ENCODE measurements at places on chromosomes 11 and 22.

DNA sequence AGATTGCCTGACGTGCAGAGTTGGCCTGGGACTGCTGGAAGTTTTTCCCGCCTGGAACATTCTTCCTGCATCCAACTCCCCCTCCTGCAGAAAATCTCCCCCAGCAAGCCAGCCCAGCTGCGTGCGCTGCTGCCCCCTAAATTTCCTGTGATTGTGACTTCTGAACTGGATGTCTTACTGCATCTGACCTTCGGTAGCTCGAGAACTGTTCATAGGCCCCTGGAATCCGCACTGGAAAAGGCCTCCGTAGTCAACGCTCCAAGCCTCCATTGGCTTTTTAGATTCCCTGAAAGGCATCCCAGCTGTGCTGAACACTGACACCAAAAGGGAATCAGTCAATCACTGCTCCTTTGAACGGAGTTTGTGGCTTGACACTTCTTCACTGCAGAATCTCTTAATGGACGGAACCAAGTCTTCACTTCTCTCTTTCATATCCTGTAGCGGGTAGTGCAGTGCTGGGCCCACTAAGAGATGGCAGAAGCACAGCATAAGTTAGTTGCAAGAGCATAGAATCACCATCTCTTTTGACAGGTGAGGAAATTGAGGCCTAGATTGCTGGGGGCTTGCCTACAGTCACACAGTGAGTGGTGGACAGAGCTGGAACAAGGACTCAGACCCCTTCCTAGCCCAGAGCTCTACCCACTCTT is 14.2 kb upstream of the RASD2 start:
- DNase-seq = no peak

DNA sequence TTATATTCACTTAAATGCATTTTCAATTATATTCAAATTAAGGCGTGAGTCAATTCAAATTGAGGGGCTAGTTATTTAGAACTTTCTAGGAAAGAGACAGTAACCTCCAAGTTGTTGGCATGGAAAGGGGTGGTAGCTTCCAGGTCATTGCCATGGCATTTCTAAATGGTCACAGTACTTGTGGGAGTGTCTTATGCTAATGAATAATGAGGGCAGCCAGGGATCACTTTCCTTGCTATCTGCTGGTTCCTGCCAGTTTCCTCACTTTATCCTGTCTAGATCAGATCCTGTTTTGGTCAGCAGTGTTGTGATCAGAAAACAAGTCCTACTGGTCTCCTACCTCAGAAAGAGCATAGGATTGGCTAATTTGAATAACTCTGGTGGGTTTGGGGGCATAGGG is 21.8 kb upstream of the RNASEH2C start:
- DNase-seq = no peak

- DNase-seq = no peak
These were observed 63.5 kb upstream of the DRD2 start for GRCh38 chr11:113538451-113539412.

GRCh38 chr11:102576350-102576749 is 45.8 kb upstream of the MMP7 start:
- DNase-seq = no peak

DNA sequence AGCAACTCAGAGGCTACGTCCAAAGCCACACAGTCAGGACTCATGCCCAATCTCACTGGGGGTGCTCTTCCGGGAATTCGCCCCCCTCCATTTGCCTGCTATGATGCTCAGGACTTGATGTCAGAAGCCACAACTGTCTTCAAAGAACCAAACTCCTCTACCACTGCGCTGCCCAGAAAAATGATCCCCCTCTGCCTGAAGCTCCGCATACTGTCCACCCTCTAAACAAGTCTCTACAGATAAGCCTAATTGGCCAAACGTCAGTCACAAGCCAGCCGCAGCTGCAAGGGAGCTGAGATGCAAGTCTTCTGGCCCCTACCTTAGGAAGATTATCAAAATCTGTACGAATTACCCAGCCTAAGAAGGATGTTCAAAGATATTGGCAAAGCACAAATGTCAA is 294.6 kb downstream of the BUD13 start:
- no peak for DNase-seq

GRCh38 chr11:114989536-114989935 is 311.2 kb downstream of the NXPE2 start:
- DNase-seq = no peak

DNA sequence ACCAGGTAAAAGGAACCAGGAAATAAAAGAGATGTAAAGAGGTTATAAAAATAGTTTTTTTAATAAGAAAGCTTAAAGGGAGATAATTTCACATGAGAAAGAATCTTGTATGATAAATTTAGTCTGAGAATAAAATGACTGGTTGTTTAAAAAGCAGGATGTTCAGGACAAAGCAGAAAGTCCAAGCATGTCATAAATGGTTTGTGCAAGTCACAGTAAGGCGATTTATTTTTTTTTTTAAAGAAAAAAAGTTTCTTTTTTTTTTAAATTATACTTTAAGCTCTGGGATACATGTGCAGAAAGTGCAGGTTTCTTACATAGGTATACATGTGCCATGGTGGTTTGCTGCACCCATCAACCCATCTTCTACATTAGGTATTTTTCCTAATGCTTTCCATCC is 30.8 kb downstream of the GLYATL2 start:
- DNase-seq = no peak

- DNase-seq = no peak
These were observed 12.3 kb downstream of the PRR33 start for GRCh38 chr11:1879342-1879940.

GRCh38 chr22:48336339-48337060 is 1491.2 kb downstream of the BRD1 start:
- DNase-seq = no peak

DNA sequence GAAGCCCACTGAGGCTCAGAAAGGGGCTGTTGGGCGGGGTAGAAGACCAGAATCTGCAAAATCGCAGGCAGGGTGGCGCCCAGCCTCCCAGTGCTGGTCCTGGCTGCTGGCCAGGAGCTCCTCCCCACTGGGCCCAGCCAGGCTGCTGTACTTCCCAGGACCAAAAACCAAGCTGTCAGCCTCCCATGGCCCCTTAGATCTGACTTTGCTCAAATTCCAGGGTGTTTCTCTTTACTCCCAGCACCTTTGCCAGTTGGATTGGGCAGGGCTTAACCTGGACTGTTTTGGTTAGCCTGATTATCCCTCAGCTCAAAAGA is 44.2 kb upstream of the WEE1 start:
- DNase-seq = no peak

- no peak for DNase-seq
These were observed 3.9 kb upstream of the GNAZ start for GRCh38 chr22:23066200-23067022.

GRCh38 chr11:37908219-37908548 is 1310.1 kb upstream of the RAG2 start:
- no peak for DNase-seq

DNA sequence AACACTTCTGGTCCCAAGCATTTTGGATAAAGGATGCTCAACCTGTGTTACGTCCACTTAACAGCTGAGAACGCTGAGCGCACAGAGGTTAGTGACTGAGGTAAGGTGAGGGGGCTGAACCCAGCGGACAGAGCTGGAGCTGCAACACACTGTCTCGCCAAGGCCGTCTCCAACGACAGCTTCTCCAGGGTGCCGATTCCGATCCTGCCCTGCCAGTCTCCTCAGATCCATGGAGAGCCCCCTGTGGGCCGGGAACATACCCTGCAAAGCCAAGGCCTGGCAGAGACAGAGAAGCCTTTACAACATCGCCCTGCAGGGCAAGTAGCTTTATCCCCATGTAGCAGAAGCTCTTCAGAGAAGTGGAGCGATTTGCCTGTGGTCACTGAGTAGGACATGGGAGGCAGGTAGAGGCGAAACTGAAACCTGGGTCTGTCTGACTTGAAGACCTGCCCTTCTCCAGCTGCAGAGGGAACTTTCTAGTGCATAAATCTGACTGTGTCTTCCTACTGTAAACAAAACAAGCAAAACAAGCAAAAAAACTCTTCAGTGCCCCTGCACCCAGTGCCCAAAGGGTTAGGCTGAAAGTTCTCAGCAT is 72.8 kb downstream of the SCUBE1 start:
- DNase-seq = no peak

DNA sequence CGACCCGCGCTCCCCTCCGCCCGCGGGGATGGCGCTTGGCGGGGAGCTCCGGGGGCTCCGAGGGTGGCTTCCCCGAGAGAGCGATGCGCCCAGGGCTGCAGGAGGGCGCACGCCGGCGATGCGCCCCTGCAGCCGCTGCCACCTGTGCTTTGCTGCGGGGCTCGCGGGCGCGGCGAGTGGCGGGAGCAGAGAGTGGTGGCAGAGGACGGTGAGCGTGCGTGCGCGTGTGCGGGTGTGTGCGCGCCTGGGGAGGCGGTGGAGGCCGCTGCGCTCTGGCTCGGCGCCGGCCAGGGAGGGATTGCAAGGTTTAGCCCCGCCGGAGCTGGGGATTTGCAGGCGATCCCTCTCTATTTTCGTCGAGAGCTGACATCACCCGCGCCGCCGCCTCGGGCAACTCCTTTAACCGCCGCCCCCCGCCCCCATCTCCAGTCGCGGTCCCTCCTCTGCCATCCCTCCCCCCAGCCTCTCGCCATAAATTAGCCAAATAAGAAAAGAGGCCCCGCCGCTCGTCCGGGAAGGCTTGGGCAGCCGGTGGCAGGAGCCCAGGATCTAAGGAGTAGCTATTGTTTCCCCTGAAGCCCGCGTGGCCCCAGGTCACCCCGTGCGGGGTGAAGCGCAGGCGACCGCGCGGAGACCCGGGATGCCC is at the start of gene SLC1A2:
SLC1A2 (minus strand) TSS at position 375 of the 646 bp plus-strand sequence. CDS start 592 bp downstream, outside the sequence.
- no peak for DNase-seq

DNA sequence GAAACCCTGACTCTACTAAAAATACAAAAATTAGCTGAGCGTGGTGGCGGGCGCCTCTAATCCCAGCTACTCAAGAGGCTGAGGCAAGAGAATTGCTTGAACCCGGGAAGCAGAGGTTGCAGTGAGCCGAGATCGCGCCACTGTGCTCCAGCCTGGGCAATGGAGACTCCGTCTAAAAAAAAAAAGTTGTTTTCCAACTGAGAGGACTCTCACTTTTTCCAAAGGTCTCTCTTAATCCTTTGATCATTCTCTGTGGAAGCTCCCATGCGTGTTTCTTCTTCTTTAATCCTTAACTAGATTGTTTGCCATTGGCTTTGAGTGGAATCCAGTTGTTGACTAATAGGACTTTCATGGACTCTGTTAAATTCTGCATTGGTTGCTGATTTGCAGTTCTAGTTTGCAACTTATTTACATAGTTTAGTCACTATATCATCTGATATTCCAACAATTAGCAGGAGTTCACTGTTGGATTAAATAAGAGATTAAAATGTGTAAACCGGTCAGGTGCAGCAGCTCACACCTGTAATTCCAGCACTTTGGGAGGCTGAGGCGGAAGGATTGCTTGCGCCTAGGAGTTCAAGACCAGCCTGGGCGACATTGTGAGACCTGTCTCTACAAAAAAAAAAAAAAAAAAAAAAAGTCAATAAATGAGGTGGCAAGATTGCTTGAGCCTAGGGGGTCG is 79.7 kb downstream of the C22orf31 start:
- DNase-seq = no peak

DNA sequence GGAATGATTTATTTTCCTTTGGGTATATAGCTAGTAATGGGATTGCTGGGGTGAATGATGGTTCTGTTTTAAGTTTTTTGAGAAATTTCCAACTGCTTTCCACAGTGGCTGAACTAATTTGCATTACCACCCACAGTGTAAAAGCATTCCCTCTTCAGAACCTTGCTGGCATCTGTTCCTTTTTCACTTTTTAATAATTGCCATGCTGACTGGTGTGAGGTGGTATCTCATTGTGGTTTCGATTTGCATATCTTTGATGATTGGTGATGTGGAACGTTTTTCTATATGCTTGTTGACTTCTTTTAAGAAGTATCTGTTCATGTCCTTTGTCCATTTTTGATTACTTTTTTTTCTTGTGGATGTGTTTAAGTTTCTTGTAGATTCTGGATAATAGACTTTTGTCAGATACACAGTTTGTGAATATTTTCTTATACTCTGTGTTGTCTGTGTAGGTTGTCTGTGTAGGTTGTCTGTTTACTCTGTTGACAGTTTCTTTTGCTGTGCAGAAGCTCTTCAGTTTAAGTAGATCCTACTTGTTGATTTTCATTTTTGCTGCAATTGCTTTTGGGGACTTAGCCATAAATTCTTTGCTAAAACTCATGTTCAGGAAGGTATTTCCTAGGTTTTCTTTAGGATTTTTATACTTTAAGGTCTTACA is 291.8 kb upstream of the DDI1 start:
- no peak for DNase-seq
